ENCODE measurements at places on chromosomes 5 and 9.

DNA sequence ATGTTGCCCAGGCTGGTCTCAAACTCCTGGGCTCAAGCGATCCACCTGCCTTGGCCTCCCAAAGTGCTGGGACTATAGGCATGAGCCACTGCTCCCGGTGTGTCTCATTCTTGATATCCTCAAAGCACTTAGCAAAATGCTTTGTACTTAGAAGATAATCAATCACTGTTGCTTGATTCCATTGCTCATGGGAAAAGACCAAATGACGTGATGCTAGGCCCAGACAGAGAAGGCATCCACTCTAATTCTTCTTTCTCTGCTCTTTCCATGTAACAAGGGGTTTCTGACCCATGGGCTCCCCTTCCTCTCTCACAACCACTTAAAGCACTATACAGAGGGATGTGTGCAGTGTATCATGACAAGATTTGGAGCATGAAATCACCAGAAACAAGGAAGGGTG lies 83.0 kb downstream of the APBA1 start:
- DNase-seq, result no peak

GRCh38 chr9:112132356-112132755 lies 42.7 kb downstream of the SUSD1 start:
- no peak for DNase-seq

GRCh38 chr9:107898761-107899160 lies 409.2 kb upstream of the KLF4 start:
- no peak for DNase-seq

GRCh38 chr9:90948156-90948555 lies 146.5 kb downstream of the SYK start:
- DNase-seq, result no peak

- no peak for DNase-seq
Observed at GRCh38 chr9:71632776-71633175, 135.5 kb downstream of the CEMIP2 start.

DNA sequence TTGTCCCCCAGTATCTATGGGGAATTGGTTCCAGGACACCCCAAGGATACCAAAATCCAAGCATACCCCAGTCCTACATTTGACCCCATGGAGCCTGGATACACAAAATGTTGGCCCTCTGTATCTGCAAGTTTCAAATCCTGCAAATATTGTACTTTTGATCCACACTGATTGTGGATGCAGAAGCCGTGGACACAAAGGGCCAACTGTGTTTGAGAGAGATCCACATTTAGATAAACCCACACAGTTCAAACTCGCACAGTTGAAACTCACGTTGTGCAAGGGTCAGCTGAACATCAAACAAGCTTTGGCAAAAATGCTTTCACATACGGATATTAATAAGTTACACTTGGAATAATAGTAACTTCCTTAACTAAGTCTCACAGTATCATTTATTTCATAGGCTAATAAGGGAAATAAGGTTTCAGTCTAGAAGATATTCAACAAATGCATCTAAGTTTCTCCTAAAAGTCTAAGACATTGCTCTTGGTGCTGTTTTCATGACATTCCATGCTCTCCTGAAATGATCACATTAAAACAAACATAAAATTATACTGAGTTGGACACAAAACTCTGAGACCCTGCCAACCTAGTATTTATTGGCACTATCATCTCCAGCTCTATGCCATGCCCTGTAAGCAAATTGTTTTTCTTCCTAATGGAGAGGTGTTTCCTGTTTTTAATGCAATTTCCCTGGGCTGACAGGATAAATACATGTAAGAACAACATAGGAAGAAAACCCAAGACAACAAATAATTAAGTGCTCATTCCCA lies 32.3 kb downstream of the ACTL7A start:
- no peak for DNase-seq

DNA sequence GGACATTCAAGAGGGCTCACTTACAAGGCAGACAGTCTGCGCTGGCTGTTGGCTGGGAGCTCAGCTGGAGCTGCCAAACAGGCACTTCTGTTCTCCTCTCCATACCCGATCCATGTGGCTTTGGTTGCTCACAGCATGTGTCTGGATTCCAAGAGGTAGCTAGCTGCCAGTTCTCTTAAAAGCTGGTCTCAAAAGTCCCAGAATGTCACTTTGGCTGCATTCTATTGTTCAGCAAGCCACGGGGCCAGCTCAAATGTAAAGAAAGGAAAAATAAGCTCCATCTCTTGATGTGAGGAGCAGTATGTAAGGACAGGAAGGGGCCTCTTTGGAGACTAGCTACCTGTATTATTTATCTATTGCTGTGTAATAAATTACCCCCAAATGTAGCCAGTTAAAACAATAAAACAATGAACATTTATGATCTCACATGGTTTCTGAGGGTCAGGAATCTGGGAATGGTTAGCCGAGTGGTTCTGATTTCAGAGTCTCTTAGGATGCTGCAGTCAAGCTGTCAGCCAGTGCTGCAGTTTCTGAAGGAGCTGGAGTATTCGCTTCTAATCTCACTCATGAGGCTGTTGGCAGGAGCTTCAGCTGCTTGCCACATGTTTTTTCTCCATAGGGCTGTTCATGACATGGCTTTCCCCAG lies 112.7 kb upstream of the CLINT1 start:
- no peak for DNase-seq

GRCh38 chr5:171371326-171371725 lies 16.3 kb upstream of the NPM1 start:
- no peak for DNase-seq

GRCh38 chr9:71984403-71984802 lies 73.0 kb downstream of the C9orf85 start:
- DNase-seq, result no peak

- DNase-seq, result no peak
Observed at GRCh38 chr9:130659699-130660248, 4.6 kb upstream of the PRDM12 start.

DNA sequence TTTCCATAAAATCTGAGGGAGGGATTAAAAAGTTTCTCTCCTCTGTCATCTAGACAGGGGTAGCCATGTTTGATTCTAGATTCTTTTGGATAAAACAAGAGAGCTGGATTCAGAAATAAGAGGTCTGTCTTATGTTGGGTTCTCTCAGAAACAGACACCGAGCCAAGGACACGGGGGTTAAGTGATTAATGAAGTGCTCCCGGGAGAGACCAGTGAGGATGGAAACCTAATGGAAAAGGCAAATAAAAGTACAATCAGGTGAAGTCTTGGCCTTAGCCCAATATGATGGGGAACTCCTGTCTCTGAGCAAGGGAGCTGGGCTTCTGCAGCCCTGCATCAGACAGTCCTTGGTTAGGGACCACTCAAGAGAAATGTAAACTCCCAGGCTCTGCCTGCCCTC lies 308.8 kb upstream of the PANK3 start:
- DNase-seq, result no peak

GRCh38 chr9:30774326-30774725 lies 1610.1 kb upstream of the ACO1 start:
- DNase-seq, result no peak

GRCh38 chr5:89842531-89842930 lies 567.0 kb downstream of the CETN3 start:
- DNase-seq, result no peak

GRCh38 chr9:103789686-103790085 lies 304.4 kb upstream of the SMC2 start:
- DNase-seq, result no peak

- no peak for DNase-seq
Observed at GRCh38 chr9:110979636-110980035, 58.6 kb downstream of the LPAR1 start.

DNA sequence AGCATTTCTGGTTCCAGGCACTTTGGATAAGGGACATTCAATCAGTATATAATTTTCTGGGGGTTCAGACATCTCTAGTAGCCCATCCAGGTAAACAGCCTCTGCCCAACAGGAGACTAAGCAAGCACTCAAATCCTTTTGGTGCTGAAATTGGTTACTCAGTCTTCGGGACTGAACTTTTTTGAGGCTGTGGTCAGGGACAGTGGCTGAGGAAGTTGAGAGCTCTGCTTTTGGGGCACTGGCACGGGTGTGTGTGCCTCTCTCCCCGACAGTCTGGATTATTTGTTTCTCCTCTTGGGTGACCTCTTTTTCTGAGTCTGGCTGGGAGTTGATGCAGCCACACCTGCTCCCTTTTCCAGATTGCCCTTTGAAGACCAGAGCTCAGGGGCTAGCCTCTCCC lies 47.6 kb downstream of the ACER2 start:
- DNase-seq, result no peak

- DNase-seq, result no peak
Observed at GRCh38 chr5:199197-199949, 8.1 kb downstream of the LRRC14B start.

- no peak for DNase-seq
Observed at GRCh38 chr5:91020065-91020800, 362.9 kb downstream of the ARRDC3 start.

DNA sequence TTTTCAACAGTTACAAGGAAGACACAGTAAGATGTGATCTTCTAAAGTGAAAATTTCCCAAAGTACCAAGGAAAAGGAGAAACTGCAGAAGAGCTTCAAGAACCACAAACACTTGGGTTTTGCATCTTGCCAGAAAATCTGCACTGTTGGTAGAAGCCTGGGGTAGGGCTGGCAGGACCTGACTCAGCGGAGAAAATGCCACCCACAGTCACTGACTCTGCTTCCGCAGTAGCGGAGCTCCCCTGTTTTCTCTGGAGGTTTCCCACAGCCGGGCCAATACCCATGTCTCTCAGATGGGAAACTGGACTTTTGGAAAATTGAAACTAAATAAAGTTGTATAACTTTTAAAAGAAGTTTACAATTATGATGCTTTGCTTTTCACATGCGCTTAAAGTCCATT lies 104.2 kb downstream of the MEF2C start:
- DNase-seq, result no peak

- no peak for DNase-seq
Observed at GRCh38 chr9:27645161-27645840, 72.0 kb upstream of the C9orf72 start.

DNA sequence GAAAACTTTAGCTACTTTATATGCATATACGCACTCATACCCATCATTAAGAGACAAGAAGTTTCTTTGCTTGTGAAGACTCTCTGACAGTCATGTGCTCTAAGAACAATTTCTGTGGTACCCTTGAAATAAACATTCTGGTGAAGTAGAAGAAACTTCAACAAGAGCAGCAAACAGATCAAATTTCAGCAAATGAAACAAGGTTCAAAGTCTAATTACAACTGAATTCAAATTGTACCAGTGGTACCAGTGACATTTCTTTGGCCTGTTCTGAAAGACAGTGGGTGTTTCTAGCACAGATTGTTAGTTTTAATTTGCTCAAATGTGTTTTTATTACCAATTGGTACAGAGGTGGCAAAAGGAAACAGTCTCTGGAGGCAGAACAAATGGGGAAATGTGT lies 391.0 kb downstream of the CHSY3 start:
- no peak for DNase-seq

- no peak for DNase-seq
Observed at GRCh38 chr5:172438319-172438668, 16.0 kb downstream of the SH3PXD2B start.

DNA sequence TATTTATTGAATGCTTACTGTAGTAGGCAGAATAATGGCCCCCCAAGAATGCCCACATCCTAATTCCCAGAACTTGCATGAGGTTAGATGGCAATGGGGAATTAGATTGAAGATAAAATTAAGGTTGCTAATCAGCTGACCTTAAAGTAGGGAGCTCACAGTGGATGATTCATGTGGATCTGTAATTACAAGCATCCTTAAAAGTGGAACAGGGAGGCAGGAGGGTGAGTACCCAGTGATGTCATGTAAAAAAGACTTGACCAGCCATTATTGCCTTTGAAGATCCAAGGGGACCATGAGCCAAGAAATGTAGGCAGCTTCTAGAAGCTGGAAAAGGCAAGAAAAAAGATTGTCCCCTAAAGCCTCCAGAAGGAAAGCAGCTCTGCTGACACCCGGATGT lies 71.4 kb downstream of the GABBR2 start:
- DNase-seq, result no peak

- DNase-seq, result no peak
Observed at GRCh38 chr5:32839106-32839505, 128.0 kb downstream of the NPR3 start.

DNA sequence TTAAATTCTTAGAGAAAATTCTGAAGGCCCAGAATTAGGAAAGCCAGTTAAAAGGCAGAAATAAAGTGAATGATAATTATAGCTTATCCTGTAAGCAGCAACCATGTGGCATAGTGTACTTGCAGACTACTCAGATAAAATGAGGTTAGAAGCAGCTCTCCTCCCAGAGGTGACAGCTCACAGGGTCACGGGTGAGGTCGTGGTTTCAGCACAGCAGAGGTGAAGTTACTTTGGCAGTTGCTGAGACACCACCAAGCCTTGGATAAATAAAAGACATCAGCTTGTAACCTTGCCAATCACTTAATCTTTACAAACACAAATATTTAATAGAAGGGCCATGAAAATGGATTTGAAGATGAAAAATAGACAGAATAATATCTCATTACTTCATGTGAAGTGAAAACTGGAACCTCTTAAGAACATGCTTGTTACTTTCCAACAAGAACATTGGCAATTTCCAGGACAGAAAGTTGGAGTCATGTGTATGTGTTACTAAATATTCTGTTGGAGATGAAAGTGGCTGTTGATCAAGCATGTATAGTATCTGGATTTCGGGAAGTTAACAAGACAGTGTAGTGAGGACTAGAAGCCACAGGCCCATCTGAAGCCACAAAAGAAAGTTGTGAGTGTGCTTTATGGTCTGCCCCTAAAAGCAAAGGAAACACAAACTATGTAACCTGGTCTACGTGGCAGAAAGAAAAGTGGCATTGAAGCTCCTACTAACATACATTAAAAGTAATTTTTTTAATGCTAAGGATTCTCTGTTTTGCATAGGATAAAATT lies 134.4 kb downstream of the ERCC6L2 start:
- no peak for DNase-seq

GRCh38 chr9:86287013-86287412 lies 4.7 kb upstream of the ISCA1 start:
- no peak for DNase-seq

GRCh38 chr5:57437976-57438805 lies 44.4 kb downstream of the ACTBL2 start:
- DNase-seq, result no peak

DNA sequence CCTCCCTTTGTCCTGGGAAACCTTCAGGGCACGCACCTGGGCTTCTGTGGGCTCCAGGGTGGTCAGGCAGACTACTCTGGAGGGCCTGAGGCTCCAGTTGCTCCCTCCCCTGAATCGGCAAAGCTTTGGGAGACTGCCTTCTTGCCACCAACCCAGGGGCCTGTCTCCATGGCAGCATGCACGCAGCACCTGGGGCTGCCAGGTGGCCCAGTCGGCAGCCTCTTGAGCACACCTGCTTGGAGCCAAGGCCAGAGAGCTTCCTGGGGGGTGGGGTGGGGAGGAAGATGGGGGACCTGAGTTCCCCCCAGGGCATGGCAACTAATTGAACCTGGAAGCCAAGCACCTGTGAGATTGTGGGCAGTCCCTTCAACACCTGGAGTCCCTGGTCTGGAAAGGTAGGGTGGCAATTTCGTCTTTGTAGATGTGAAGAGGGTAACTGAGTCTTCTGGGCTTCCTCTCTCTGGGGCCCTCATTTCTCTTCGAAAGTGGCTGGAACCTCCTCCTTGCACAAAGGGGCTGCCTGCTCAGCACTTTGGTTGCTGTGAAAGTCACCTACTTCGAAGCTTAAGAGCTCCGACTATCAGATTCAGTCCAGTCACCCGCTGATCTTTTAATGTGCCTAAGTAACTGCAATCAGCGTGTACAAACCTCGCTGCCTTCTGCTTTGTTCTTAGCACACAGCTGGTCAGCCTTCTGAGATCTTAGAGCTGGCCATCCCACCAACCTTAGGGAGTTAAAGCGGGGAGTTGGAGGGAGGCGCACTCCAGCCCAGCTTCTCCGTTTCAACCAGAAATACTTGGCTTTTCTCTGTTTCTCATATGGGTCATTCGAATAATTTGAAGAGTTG lies 4.0 kb downstream of the RNF183 start:
- no peak for DNase-seq

- DNase-seq, result no peak
Observed at GRCh38 chr5:31738199-31738598, 99.3 kb downstream of the PDZD2 start.
